Effector memory CD8-positive, alpha-beta T cell (primary cell): ENCODE measurements at places on chromosomes 4 and X.

DNA sequence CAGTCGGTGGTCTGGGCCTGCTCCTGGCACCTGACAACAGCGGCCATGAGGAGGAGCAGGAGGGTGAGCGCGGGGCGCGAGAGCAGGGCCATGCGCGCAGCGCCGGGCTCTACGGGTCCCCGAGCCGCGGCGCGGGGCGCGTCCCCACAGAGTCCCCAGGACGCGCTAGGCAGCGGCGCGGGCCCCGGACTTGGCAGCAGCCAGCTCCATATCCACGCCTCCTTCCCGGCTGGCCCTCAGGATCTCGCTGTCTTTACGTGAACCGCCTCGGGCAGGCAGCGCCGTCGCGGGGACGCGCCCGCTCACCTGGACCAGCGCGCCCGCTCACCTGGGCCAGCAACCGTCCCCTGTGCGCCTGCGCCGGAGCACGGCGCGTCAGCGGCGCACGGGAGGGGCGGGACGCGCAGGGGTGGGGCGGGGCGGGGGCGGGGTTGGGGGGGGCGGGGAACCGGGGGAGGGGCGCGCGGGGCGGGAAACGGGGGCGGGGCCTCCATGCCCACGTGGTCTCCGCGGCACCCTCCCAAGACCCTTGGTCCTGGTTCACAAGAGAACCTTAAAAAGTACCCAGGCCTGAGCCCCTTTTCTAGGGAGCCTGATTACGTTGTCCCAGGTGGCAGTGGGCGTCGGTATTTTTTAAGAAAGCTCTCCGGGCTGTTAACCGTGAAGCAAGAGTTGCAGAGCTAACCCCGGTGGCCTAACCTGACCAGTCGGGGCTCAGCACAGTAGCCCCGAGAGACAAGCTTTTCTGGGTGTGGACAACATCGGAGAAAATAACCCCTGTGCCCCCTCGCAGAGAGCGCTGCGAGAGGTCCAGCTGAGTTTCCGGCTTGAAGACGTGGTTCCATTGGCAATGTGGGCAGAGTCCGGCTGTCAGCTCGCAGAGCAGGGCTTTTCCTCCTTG, at the start of gene PLA2G12A:
PLA2G12A (minus strand) TSS at position 353 of the 901 bp plus-strand sequence; CDS start at position 92, 261 bp downstream.
- peak; percentile 62 for DNase-seq

DNA sequence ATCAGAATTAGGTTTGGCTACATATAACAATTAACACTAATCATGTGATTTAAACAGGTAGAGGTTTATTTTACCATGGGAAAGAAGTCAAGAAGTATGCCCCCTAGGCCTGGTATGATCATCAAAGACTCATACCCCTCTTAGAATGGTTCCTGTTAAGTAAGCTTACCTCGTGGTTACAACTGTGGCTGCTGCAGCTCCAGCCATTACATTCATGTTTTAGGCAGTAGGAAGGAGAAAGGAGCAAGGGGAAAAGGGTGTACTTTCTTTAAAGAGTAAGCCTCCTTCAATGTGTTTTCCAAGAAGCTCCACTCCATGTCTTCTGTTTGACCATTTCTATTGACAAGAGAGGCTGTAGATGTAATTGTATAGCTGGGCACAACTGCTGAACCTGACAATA, 94.9 kb upstream of the GATB start:
- DNase-seq = no peak

DNA sequence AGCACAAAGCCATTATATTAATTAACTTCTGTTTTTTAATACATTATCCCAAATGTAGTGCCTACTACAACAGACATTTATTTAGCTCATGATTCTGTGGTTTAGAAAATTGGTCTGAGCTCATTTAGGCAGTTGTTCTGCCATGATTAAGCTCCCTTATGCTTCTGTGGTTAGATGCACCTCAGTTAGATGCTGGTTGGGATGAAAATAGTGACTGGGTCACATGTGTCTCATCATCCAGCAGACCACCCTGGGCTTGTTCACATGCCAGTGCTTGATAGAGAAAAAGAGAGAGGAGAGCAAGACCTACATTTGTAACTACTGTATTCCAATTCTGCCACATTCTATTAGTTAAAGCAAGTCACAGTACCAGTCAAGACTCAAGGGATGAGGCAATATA, 376.4 kb upstream of the GNPDA2 start:
- DNase-seq = no peak

DNA sequence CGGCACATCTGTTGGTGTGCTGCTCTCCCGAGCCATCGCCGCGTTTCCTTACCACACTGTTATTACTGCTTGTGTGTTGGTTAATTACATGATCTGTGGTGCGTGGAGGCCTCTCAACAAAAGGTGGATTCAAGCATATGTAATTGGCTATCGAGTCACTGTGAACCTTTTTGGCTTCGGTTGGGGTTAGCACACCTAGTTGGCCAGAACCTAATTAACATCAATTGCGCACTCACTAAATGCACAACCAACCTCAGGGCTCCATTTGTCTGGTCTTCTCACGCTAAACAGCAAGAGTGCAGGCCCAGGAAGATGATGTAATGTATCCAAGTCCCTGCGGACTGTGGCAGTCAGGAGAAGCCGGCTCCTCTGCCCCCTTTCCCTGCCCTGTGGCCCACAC, 17.4 kb downstream of the ENPP6 start:
- DNase-seq = no peak

DNA sequence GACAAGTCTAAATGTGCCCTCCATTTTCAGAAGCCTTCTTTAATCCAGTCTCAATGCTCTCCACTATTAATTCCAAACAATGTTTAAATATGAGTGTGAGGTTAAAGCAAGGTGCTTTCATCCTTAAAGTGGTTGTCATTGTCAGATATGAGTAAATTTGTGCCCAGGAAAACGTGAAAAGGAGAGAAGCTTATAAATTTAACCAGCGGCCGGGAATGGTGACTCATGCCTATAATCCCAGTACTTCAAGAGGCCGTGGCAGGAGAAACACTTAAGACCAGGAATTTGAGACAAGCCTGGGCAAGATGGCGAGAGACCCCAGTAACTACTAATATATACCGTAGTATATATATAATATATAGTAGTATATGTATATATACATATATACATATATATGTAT, 270.0 kb downstream of the ARHGAP24 start:
- no peak for DNase-seq

- DNase-seq = no peak
Measured at GRCh38 chrX:155329293-155329692, 5.1 kb downstream of the CLIC2 start.
